Glomerular endothelial cell (primary cell): ENCODE measurements at places on chromosomes 12 and 14.

GRCh38 chr12:71303199-71303598, 136.4 kb upstream of the LGR5 start:
- DNase-seq = no peak

- DNase-seq = no peak
Observed at GRCh38 chr12:53676656-53677015, 753 bp upstream of the ATP5MC2 start.

DNA sequence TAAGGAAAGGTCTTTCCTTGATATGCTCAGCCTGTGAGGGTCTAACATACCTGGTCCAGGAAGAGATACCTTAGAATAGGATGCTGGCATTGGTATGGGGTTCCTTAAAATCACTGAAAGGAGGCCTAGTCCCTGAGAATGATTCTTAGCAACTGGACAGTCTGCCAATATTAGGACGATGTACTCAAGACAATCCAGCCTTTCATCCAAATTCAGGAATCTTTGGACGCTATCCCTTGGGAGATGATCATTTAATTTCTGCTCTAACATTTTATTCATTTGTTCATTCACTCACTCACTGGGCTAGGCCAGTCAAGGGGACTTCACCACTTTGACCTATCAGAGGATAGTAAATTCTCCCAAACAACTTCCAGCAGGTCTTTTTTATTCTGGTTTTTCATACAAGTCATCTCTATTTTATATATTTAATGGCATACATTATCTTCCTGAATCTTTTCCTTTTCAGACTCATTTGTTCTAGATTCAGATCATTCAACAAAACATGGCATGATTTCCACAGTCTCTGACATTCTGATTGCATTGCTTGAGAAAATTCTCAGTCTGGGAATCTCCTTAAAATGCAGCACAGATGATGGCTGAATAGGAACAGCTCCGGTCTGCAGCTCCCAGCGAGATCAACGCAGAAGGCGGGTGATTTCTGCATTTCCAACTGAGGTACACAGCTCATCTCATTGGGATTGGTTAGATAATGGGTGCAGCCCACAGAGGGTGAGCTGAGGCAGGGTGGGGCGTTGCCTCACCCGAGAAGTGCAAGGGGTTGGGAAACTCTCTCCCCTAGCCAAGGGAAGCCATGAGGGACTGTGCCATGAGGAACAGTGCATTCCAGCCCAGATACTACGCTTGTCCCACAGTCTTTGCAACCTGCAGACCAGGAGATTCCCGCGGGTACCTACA, 118.0 kb upstream of the PRICKLE1 start:
- DNase-seq = no peak

GRCh38 chr14:100328495-100329163, 5.5 kb downstream of the SLC25A47 start:
- no peak for DNase-seq

DNA sequence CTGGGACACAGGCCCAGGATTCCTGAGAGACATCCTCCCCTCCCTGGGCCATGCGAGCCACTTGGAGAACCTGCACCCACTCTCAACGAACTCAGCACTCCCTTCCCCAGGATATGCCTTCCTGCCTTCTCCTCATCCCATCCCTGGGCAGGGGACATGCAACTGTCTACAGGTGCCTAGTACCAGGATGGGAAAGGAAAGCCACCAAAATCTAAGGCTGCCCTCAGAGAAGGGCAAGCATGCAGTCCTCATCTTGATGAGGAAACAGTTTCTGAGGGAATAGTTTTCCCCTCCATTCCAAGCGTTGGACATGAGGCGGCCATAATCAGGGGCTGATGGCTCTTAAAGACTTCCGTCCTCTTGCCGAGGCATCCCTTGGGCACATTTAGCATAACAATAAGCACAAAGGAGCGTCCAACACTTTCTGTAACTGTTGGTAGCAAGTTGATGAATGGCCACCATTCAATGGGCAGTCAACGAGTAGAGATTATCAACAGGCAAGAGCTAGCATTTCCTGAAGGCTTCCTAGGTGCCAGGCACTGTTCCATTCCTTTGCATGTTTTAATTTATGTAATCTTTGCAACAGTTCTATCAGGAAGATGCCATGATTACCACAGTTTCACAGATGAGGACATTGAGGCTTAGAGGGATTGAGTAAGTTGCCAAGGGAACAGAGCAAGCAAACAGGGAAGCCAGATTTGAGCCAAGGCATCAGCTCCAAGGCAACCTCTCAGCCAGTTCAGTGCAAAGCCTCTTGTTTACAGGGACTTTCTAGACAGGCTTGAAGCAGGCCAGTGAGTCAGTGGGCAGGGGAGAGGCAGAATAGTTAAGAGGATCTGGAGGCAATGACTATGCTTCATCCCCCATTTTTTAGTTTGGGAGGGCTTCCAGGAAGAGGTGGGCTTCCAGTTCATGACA, 105.1 kb downstream of the SINHCAF start:
- no peak for DNase-seq

DNA sequence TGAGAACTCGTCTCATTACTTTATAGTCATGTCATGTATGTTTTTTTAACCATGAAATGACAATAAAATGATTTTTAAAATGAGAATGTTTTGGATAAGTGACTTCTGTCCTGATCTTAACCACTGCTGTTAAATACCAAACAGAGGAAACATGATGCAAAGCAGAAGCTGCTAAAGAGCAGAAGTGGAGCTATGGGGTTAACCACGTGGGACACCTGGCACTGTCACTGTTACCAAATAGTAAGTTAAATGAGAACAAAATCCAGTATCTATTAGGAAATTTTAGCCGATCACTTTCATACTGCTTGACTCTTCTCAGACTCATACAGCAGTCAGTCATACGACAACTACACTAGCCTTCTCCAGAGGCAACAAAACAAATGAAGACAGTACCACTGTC, 82.4 kb downstream of the SCAF11 start:
- DNase-seq = no peak

GRCh38 chr14:102164965-102165364, 25.3 kb downstream of the WDR20 start:
- no peak for DNase-seq
